ENCODE measurements at places on chromosomes 11 and 22. TPM values are rescaled to one million over a fixed set of nuclear protein-coding genes. Genes with fewer than 3 reads are reported as not detected.

The PDE3B gene
- polyA plus RNA-seq: 34.9 TPM

The PKDREJ gene
- 0.60 TPM for polyA plus RNA-seq

The CASP1 gene
- 25.2 TPM for polyA plus RNA-seq

The BIK gene
- polyA plus RNA-seq: 1.3 TPM

The DGCR2 gene
- polyA plus RNA-seq: 58.4 TPM

The RIN1 gene
- 2.1 TPM for polyA plus RNA-seq

DNA sequence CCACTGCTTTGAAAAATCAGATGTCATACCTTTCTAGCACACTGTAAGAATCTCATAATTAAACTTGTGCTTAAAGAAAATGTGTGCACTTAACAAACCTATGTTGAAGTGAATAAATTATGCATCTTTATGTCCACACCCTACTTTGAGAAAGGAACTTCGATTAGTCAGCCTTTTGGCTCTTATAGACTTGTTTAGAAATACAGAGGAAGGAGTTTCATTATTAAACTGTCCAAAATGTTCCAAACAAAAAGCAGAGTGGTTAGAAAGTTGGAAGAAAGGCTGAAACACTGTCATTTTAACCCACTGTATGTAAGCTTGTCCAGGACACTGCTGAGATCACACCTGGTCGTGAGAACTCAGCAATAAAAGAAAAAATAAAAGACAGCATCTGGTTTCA, 863.2 kb upstream of the CHORDC1 start:
- no peak for DNase-seq

GRCh38 chr11:11239959-11240358, 113.1 kb downstream of the CSNK2A3 start:
- no peak for DNase-seq

DNA sequence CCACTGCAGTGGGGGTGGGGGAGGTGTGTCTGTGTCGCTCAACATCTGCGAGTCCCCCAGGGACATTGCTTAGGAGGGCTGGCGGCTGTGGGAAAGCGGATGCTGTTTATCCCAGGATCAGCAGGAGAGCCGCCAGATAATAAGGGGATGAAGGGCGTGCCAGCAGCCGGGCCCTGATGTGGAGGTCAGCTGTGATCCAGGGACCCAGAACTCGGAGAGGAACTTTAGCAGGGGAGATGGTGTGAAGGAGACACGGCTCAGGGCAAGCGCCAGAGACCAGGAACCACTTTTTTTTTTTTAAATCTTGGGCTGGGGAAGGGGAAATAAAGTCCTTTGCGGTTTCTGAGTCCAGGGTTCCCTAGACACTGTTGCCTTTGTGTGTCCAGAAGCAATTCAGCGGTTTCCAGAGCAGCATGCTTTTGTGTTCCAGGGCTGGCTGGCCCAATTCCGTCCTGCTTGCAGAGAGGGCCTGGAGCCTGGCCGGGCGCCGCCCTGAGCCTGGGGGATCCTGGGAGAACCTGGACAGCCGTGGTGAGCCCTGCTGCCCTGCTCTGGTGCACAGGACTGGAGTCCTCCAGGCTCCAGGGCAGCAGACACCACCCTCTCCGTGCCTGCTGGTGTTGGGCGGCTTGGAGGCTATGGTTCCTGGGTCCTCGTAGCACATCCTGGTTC, at the start of gene GRAMD4:
TSS of gene GRAMD4 (plus strand) at position 557 of the 672 bp plus-strand sequence. CDS start 6,414 bp downstream, outside the sequence.
- no peak for DNase-seq

DNA sequence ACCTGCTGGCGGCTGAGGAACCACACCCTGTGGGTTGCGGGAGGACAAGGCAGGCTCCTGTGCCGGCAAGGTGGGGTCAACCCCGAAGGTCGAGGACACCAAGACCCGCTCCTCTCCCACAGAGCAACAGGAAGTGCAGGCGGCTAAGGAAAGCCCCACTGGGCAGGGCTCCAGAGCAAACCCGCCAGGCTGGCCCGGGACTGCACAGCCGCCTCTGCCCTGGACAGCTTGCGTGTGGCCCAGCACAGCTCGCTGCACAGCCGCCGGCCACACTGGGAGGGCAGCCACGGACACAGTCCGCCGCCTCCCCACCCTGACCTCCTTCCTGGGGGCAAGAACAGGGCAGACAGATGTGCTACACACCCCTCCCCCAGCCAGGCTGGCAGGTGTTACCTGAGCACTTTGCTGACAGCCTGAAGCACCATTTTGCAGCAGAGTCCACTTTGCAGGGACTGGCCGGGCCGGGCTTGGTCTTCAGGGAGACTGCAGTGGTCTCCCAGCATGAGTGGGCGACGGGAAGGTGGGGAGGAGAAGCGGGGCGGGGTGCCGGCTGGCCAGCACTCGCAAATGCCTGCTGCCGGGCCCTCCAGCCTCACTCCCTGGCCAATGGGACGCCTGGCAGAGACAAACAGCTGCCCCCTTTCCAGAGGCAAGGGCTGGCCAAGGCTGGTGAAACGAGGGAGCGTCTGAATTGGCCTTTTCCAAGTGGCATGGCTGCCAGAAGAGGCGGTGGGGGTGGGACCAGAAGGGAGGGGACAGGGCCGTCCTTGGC, at the start of gene MOB2:
TSS of gene MOB2 (minus strand) at position 726 of the 772 bp plus-strand sequence. CDS start at position 503, 223 bp downstream.
- peak; percentile 26 for DNase-seq

DNA sequence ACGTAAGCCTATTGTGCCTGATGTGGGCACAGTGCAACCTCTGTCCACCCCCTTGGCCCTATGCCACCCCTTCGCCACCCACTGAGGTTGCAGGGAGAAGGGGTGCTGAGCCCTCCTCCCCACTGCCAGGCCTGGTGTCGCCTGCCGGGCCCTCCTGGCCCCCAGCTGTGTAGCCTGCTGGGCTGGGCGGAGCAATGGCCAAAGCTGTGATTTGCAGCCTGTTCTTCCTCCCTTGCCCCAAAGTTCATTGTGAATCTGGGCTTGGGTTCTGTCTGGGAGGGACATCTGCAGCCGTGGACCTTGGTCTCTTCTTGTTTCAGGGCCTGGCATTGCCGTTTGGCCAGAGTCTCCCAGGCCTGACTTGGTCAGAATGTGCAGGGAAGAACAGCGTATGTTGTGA, 121.9 kb downstream of the PKNOX2 start:
- no peak for DNase-seq

DNA sequence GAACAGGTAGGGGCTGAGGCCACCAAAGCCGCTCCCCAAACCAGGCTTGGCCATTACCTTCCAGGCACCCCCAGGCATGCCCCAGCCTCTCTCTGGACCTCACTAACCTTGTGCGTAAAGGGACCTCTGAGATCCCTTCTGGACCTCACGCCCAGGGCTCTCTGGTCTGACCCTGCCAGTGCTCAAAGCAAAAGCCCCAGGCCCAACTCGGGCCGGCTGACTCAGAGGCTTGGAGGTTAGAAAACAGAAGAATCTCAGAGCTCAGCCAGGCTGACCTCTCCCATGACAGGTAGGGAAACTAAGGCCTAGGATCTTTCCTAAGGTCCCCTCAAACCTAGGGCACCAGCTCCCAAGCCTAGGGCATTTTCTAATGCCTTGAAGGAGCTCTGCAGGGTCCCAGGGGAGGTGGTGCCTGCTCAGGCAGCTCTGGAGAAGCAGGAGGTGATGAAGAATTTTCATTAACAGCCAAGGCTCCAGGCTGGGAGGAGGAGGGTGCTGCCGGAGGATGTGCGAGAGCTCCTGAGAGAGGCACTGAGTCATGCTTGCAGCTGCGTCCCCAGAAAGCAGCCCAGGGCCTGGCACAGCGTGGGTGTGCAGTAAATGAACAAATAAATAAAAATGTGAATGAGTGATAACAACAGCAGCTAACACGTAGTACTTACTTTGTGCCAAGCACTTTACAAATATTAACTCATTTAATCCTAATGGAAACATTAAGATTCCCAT, 25.6 kb downstream of the ARRB1 start:
- DNase-seq: no peak

DNA sequence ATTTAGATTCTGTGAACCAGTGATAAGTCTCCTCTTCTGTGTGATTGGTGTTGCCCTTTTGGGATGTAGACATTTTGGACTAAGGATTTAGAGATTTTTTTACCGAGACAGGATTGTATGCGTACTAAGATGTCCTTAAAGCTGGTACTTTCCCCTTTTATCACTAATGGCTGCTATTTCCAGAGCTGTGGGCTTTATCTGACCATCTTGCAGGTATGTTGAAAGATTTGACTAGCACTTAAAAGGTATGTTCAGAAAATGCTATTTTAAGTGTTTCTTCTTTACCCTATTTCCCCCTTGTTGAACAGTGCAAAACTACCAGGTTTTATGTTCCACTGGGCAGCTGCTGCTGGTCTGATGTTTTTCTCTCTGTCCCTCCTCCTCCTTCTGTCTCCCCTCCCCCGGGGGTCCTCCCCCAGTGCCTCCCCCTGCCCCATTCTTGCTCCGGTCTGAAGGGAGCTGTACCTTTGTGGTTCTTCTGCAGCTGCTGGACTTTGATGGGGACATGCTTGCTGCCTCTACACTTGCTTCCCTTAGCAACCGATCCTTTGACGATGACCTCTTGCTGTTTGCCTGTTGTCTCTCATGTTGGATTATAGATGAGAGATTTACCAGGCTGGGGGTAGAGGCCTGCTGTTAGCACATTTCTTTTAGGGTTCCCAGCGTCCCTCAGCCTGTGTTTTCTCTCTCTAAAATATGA, 59.6 kb downstream of the ZNRF3 start:
- no peak for DNase-seq

DNA sequence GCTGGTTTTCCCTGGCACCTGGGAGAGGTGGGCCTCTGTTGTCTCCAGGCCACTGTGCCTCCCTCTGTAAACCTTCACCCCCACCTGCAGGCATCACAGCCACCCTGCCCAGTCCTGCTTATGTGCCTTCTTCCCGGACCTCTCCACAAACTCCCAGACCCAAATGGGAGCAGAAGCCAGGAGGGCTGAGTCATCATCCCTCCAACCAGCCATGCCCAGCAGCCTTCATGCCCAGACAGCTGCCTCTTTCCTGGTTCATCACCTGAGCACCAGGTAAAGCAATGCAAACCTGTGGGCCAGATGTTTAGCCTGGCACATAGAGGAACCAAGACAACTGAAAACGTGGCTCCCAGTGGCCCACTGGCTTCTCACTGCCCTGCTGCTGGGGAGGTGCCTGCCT, 2.1 kb upstream of the TMPRSS4 start:
- DNase-seq: no peak

- no peak for DNase-seq
Measured at GRCh38 chr11:97961431-97961830, 1059.3 kb upstream of the CNTN5 start.

- DNase-seq: no peak
Measured at GRCh38 chr11:36019722-36020121, 75.9 kb downstream of the LDLRAD3 start.

GRCh38 chr22:49062155-49062801, 765.4 kb downstream of the BRD1 start:
- no peak for DNase-seq

DNA sequence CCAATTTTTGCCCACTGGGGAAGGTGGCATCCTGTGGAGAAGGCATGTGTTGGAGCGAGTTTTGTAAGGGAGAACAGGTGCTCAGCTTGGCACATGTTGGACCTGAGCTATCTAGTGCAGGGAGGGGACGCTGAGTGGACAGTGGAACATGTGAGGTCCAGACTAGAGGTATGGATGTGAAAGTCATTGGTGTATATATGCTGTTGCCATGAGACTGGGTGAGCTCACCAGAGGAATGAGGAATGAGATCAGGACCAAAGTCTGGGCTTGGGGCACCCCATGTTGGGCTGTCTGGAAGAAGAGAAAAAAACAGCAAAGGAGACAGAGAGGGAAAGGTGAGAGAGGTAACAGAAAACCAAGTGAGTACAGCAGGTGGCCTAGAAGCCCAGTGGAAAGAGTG, 12.3 kb upstream of the SYT7 start:
- no peak for DNase-seq

DNA sequence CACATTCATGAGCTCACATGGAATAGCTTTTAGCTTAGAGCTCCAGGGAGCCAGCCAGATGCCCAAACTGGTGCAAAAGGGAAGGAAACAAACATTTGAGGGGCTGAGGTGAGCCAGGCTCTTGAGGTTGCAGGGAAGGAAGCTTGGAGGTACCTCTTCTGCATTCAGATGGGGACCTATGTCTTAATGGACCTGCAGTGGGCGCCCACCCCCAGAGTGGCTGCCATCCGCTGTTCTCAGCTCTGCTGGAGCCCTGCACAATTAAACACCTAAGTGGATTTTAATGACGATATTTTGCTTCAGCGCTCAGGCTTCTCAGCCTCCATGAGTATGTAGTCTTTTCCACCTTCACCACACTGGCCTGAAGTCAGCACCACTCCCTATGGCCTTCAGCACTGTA, 100.8 kb downstream of the LDLRAD3 start:
- DNase-seq: no peak

DNA sequence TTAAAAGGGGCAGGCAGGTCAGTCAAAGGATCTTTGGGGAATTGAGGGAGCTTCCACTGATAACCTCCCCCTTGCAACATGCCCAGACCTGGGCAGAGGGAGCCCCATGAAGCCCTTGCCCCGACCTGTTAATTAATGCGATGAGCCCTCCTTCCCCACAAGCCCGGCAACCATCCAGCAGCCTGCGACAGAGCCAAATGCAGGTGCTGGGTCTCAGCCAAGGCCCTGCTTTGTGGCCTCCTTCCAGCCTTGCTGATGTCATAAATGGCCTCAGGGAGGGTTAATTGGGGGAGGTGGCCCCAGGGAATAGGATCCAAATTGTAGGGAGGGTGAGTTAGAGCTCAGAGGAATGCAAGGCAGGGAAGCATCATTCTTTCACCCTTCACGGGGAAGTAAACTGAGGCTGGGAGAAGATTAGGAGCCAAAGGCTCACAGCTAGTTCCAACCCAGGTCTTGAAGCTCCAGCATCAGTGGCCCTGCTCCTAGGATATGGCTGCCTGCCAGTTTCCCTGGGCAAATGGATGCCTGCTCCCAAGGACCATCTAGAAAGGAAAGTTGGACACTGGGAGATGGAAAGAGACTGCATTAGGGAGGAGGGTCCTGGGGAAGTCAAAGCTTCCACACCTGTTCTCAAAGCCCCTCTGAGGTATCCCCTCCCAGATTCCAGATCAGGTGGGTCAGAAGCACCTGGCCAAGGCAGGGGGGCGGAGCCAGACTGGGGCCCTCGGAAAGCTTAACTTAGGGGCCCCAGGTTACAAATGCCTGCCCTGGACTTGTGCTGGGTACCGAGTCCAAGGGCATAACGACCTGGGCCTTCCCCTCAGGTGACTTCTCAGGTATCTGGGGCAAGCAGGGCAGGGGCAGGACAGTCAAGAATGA, 34.1 kb downstream of the LMO1 start:
- DNase-seq: no peak

DNA sequence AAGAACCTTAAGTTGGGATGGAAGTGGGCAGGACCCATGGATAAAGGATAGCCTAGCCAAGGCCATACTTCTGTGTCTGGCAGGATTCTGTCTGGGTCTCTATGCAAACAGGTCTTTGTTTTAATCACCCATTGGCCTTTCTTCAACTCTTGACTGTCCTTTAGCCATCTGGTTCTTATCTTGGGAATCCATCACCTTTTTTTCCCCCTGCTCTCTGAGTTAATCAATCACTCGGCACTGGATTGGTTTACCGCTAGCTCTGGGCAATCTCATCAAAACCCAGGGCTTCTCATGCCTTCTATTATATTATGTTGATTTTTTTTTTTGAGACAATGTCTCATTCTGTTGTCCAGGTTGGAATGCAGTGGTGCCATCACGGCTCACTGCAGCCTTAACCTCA, 1.8 kb upstream of the RNF169 start:
- DNase-seq: no peak

DNA sequence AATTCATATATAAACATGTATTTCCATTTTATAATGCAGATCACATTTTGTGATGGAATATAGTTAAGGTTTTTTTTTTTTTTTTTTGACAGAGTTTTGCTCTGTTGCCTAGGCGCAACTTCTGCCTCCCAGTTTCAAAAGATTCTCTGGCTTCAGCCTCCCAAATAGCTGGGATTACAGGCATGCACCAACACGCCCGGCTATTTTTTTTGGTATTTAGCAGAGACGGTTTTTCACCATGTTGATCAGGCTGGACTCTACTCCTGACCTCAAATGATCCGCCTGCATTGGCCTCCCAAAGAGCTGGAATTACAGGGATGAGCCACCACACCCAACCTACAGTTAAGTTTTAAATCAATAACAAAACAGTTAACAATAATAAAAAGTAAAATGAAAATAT, 18.8 kb downstream of the XKR3 start:
- DNase-seq: no peak
